CD4-positive, alpha-beta T cell treated with Interferon gamma for 1 hour (primary cell): ENCODE measurements at places on chromosomes 1 and 21.

GRCh38 chr1:70916034-70916427 lies 131.6 kb downstream of the PTGER3 start:
- no peak for DNase-seq

DNA sequence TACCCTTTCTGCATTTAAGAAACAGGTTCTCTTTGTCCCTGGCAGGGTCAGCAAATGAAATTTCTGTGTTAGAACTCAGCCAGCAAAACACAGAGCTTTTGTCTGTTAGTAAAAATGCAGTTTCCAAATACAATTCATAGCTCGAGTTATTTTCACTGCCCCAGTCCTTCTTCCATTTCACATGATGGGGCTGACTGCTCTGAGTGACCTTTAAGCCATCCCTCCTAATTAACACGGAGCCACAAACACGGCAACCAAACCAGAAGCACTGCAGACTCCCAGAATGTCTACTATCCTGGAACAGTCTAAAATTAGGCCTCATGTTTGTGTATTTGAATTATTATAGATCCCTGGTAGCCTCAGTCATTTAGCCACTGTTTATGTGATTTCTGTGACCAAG lies 99.1 kb upstream of the RGS4 start:
- no peak for DNase-seq

DNA sequence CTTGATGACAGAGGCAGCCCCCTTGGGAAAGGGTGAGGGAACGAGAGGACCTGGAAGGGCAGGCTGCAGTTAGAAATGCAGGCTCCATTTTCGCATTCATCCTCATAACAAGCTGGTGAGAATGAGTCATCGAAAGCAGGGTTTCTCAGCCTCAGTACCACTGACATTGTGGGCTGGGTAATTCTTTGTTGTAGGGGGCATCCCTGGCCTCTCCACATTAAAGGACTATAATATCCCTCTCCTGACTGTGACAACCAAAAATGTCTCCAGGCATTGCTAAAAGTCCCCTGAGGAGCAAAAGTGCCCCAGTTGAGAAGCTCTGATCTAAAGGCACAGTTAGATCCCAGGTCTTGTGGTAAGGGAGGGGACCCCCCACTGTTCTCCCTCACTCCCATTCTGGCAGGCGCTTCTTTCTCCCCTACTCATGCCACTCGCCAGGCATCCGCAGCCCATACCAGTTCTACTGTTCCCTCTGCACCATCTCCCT lies 20.4 kb downstream of the KCNN3 start:
- no peak for DNase-seq

DNA sequence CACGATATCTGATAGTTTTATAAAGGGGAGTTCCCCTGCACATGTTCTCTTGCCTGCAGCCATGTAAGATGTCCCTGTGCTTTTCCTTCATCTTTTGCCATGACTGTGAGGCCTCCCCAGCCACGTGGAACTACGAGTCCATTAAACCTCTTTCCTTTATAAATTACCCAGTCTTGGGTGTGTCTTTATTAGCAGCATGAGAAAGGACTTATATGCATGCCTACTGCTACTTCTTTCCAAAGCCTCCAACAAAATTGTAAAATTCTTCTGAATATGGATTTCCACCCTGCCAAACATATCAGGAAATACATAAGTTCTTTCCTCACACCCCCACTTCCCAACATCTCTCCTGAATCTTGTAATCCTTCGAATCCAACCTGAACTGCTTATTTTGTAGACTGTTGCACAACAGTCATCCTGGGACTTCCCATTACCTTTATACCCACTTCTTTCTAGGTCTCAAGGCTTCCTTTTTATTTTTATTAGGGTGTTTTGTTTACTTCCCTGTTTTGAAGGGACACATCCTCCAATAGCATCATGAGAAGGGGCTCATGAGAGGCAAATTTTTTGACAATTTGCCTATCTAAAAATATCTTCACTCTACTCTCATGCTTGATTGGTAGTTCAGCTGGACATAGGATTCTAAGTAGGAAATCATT lies 67.5 kb upstream of the MUTYH start:
- DNase-seq: no peak

DNA sequence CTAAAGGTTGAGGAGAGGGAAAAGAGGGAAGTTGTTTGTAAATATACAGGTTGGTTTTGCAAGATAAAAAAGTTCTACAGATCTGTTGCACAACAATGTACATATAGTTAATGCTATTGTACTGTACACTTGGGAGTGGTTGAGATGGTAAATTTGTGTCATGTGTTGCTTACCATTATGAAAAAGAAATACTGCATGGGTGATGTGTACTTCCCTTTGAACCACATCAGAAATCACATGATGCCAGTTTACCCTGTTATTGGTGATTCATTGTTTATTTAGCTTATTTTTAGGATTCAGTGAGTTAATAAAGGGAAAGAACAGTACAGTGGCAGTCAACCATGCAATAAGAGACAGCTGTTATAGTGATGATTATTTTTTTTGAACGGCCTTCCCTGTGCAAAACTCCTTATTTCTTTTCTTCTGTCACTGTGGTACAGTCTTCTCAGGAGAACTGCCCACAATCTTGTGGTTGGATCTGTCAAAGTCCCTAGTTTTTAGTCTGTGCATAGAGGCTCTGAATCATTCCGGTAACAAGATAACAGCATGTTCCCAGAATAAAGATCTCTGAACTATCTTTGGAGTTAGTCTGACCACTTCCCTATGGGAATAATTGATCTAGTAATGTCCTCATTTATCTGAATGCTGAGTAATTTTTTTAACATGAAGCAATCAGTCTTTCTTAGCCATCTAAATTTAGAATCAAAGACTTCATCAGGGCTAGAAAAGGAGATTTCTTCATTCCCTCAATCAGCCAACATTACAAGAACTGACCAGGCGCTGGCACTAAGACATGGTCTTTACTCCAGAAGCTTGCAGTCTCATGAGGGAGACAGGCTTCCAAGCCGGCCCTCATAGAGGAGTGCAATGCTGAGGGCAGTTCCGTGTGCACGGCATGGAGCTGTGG lies 84.2 kb downstream of the SH3GLB1 start:
- no peak for DNase-seq

GRCh38 chr1:36304970-36305914 lies 926 bp upstream of the SH3D21 start:
- DNase-seq: no peak

GRCh38 chr21:22120616-22121266 lies 1122.5 kb downstream of the NCAM2 start:
- no peak for DNase-seq

DNA sequence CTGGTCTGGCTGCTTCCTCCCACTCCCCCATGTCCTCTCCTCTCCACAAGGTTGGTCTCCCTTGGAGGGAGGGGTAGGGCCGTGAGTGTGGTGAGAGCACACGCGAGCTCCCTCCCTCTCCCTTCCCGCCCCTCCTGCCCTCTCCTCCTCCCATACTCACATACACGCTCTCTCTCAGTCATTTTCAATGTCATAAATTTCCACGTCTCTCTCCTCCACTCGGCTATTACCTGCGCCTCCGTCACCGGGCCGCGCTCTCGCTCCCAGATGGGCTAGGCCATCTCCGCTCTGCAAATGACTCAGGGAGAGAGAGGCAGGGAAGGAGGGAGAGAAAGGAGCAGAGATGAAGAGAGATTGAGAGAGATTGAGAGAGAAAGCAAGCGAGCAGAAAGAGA lies 36.7 kb upstream of the DMBX1 start:
- no peak for DNase-seq

- DNase-seq: no peak
These were observed 4.1 kb downstream of the KIF26B start for GRCh38 chr1:245158913-245159312.

DNA sequence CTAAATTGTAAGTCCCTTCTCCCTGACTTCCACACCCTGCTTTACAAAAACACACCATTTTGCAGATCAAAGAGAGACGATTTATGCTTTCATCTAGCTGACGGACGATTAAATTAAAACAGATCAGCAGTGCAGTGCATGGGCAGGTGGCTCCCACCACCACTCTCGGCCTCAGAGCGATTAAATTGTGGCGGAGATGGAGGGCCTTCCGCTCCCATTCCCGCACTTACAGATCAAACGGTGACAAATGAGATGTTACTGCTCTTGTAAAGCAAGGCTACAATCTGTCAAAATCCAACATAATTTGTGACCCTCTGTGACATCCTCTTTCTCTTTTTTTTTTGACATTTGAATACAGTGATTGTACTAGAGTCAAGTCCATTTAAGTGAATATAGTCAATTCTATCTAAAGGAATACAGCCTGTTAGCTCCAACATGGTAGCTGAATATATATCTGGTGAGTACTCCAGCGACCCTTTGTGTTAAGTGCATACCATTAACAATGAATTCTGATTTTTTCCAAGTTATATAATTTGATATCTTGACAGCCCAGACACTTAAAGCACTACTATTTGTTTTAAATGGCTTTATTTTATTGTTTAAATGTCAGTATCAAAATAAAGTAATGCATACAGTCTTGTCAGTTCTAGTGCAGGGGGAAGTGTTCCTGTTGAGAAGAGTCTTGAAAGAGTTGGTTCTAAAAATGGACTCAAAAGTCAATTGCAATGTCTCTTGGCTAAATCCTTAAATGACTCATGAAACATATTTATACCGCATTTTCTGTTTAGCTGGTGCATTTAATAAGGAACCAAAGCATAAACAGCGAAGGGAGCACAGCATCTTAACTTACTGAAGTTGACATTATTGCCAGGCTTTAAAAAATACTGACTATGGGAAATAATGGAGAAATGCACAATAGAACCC lies 109.0 kb downstream of the ESRRG start:
- DNase-seq: no peak

DNA sequence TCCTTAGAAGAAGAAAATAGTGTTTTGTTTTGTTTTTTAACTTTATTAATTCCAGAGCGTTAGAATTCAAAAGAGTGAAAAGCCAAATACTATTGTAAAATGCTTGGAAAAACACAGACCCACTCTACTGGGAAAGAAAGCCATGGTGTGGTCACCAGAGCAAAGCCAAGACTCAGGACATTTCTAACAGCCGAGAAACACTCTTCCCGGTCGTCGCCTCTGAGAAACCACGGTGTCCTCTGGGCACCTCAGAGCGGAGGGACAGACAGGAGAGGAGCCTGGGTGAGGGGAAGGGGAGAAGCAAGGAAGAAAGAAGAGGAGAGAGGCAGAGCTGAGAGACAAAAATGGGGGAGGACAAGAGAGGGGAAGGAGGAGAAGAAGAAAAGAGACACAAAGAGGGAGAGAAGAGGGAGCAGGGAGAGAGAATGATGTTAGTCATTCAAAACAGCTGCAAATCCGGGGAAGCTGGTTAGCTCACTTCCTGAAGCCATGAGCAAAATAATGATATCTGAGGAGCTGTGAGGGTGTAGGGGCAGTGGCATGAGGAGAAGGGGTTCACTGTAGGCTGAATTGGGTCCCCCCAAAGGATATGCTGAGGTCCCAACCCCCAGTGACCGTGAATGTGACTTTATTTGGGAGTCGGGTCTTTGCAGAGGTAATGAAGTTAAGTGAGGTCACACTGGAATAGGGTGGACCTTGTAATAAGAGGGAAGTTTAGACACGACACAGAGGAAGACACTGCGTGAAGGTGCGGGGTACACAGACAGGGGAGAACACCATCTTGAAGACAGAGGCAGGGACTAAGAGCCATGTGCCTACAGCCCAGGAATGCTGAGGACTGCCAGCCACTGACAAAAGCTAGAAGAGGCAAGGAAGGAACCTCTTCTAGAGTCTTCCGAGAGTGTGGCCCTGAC lies 58.2 kb upstream of the DMRTB1 start:
- DNase-seq: no peak

DNA sequence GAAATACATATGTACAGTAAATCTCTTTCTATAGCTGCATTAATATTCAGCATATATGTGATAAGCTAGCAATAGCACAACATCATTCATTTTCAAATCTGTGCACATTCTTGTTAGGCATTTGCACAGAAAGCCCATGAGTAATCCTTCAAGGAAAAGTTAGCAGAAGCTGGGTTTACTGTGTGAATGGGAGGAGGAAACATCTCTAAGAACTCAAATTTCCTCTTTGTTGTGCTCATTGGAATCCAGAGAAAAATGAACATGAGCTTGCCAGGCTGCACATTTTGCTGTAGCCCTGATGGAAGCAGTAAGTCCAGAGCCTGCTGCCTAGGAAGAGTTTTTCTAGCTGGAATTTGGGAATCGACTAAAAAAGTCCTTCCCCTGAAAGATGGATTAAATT lies 214.2 kb upstream of the FOXD3 start:
- no peak for DNase-seq
